ENCODE measurements at places on chromosomes 3 and 15.
A peak's percentile ranks its signal among the peaks of the same experiment; 100 is the strongest.

DNA sequence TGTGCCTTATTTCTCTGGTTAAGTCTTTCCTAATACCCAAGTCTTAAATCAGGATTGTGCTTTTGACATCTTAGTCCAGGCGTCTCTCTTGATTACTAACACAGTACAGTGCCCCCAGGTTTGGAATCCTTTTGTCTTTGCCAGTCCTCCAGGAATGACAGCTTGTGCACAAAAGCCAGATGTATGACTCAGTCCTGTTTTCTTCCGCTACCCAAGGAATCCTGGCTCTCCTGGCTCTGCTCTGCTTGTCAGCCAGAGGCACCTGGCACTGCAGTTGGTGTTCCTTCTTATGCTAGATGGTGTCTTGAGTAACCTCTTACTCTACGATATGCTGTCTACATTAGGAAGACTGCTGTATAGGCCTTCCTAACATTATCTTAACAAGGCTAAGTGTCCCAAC is 728.2 kb upstream of the NECTIN3 start:
- DNase-seq, result no peak

GRCh38 chr3:140238646-140239314 is 303.8 kb downstream of the CLSTN2 start:
- DNase-seq, result no peak

GRCh38 chr3:133753779-133754164 is 7.6 kb downstream of the TF start:
- no peak for DNase-seq

GRCh38 chr15:74136540-74136813 is 6.1 kb downstream of the ISLR2 start:
- no peak for DNase-seq

GRCh38 chr3:126971891-126972351 is 11.0 kb upstream of the PLXNA1 start:
- DNase-seq, result peak; percentile 96

DNA sequence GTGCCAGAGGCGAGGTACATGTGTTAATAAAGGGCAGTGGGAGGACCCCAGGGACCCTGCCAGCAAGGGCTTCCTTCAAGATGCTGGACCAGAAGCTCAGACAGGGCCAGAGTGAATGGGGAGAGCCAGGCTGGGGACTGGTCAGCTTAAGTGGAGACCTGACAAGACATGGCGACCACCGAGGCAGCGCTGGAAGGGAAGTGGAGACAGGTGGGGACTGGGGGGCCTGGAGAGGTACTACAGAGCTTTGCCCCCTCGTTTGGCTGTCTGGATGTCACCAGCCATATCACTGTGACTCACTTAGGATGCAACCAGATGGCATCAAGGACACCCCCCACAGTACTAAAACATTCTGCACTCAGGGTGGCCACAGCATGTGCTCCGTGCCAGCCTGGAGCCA is 97.9 kb downstream of the ADCY5 start:
- DNase-seq, result peak; percentile 58

All from posterior vena cava (tissue), 2 donors.